ENCODE measurements at places on chromosomes 5 and 9.

DNA sequence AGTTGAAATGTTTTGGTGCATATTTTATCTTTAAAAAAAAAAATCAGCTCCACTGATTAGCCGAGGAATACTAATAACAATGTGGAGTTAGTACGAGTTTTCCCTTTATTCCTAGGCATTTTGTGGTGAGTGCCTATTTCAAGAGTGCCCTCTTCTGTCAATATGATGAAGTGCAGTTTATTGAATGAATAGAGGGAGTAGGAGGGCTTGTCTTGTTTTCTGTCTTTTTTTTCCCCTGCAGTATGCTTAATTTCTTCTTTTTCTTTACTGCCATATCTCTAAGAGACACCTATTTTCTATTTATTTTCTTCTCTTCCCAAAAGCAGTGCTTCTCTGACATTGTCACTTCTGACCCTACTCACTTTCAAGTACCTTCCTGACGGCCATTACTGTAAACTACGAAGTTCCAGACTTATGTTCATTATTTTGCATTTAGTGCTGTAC lies 169.6 kb upstream of the PITX1 start:
- DNase-seq: peak; percentile 16

DNA sequence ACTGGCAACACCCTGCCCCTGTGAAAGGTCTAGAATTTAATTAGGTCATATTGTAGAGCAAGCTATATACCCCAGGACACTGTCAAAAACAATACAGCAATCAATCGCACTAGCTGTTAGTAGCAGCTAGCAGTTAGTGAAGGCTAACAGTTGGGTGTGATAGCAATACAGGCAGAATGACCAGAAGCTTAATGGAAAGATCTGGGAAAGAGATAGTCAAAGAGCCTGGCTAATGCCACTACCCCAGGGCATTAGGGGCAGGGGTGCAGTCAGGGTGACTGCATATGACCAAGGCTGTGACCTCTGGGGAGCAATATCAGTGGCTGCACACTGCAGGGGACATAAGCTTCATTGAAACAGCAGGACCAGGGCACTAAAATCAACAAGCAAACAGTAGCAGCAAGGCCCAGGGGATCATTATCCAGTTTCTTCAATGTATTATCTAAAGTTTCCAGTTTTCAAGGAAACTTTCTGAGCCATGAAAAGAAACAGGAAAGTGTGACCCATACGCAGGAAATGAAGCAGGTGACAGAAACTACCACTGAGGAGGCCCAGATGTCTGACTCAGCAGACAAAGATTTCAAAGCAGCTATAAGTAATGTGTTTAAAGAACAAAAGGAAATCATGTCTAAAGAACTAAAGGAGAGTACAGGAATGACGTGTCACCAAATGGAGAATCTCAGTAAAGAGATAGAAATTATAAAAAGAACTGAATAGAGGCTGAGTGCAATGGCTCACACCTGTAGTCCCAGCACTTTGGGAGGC lies 82.4 kb downstream of the ZNF354C start:
- DNase-seq: peak; percentile 79

- DNase-seq: peak; percentile 89
These were observed 175.1 kb upstream of the DAB2 start for GRCh38 chr5:39599721-39600431.

DNA sequence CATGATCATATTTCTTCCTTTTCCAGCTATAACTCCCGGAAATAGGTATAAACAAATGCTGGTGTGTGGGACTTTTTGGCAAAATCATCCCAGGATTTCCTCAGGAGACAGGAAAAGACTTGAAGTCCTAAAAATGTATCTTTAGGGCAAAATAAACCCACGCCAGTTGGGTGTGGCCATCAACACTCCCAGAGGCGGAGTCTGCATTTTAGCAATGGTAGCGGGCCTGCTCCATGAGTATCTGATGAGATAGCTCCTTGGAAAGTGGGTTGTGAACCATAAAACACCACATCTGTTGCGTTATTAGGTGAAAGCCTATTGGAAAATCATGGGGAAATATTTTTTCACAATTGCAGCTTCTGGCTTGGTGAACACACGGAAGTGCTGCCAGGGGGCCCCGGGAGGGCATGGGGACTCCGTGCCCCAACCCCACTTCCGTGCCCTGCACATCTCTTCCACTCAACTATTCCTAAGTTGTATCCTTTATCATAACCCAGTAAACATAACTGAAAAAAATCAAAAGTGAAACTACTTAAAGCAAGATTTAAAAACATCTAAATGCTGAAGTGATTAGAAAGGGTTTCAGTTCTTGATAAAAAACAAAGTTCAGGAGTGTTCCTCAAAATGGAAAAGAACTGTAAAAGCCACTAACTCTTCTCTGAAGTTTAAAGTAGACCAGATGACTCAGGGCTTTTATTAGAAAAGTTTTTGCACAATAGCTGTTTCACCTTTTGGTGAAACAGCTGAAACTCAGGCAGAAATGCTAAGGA lies 111.2 kb downstream of the LRRC70 start:
- peak; percentile 8 for DNase-seq

- no peak for DNase-seq
These were observed 63.3 kb downstream of the COL23A1 start for GRCh38 chr5:178526773-178527457.

- no peak for DNase-seq
These were observed 89.1 kb downstream of the PDZD2 start for GRCh38 chr5:31728039-31728438.

GRCh38 chr5:428754-429452 lies 14.1 kb upstream of the EXOC3 start:
- DNase-seq: no peak

GRCh38 chr5:77210964-77211690 lies 647 bp downstream of the PDE8B start:
- DNase-seq: no peak

DNA sequence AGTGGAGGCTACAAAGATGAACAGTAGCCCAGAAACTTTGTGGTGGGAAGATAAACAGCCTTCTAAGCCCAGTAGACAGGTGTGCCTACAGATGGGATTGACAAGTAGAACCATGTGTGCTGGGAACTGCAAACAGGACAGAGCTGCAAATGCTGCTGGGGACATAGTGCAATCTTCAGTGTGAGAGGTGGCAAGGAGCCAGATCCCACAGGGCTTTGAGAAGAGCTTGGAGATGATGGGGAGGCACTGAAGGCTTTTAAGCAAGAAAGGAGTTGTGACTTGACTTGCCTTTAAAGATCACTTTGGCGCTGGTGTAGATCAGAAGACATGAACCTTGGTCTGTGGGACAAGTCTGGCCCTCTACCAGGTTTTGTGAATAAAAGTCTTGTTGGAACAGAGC lies 675.2 kb downstream of the ACTL7B start:
- DNase-seq: peak; percentile 26
